ENCODE measurements at places on chromosomes 12 and 14. TPM values are rescaled to one million over a fixed set of nuclear protein-coding genes. Genes with fewer than 3 reads are reported as not detected.

DNA sequence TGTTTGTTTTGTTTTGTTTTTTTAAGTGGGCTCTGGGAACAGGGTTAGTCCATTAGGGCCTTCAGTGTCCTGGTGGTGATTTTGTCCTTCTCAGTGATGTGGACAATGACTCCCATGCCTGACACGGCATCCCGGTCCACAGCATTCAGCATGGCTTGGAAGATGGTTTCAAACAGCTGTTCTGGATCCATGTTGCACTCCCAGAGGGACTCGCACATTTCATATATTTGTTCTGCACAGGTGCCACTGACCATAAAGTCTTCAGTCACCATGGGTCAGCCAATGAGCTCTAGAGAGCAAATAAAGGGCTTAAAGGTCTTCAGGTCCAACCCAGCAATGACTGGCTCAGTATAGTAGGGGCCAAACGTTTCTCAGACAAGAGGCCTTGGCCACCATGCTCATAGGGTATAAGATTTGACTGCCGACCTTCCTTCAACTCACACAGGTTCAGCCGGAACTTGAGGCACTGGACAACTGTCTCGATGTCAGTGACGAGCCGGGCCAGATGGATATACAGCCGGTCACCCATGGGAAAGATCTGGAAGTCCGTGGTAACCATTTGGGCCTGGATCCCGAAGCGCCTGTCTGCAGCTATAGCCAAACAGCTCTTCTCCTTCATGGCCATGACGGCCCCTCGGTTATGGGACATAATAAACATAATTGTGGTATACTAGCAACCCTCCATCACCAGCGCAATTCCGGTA lies 18.0 kb downstream of the OR10P1 start:
- no peak for DNase-seq
- no peaks in the 10 kb centered on the region for H3K4me1 ChIP-seq
- H3K36me3 ChIP-seq, result no peaks in the 10 kb centered on the region
- no peaks in the 10 kb centered on the region for H3K27me3 ChIP-seq
- H3K27ac ChIP-seq, result no peak overlapping the region
- no peak overlapping the region for H3K4me3 ChIP-seq

DNA sequence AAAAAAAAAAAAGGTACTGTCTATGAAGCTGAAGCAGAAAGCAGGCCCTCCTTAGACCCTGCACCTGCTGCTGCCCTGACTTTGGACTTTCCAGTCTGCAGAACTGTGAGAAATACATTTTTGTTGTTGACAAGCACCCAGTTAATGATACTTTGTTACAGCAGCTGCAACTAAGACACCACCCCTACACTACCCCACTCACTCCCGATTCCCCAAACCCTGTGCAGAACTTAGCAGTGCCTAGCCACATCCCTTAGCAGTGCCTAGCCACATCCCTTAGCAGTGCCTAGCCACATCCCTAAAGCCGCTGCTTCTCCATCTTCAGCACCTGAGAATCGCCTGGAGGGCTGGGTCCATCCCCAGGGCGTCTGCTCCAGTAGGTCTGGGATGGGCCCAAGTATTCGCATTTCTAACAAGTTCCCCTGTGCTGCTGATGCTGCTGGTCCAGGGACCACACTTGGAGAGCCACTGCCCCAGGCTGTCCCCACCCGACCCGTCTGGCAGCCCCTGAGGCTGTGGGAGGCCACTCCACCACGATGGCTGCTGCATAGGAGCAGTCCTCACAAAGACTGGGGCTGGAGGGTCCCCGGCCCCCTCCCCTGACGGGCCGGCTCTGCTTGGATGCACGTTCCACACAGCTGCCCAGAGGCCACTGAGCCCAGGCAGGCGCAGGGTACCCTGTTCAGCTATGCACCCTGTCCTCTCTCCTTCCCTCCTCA lies 10.8 kb upstream of the PPP1R13B start:
- H3K27me3 ChIP-seq, result no peaks in the 10 kb centered on the region
- no peak for DNase-seq
- no peak overlapping the region for H3K27ac ChIP-seq
- H3K4me1 ChIP-seq, result no peaks in the 10 kb centered on the region
- no peaks in the 10 kb centered on the region for H3K36me3 ChIP-seq

DNA sequence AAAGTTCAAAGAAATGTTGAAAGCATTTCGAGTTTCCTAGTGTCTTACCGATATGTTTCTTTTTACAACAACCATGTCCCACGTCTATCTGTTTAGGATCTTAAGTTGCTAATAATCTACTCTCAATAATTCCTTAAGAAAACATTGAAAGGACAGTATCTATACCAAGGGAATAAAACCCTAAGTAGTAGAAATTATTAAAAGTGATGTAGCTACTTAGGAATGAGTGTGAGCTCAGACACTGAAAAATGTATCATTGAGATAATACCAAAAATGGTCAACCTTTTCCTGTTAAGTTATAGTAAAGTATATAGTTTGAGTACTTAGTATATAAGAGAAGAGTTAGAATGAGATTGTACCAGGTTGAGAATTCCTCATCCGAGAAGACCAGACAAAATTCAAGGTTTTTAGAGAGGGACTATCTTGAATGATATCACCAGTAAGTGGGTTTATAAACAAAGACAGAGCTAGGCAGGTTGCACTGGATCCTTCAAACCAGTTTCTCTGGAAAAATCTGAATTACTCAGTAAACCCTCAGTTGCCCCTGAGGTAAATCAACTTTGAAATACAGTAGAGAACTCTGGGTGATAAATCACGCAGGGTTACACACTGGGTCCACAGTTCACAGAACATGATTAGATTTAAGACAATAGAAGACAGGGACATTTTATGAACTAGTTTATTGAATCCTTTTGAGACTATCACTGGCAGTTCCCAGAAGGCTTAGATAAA lies 96.8 kb downstream of the ERGIC2 start:
- no peak for DNase-seq
- no peak overlapping the region for H3K27ac ChIP-seq
- H3K4me1 ChIP-seq, result no peaks in the 10 kb centered on the region
- H3K27me3 ChIP-seq, result no peaks in the 10 kb centered on the region

GRCh38 chr12:112328456-112329124 lies 53.6 kb downstream of the HECTD4 start:
- H3K4me3 ChIP-seq, result no peak overlapping the region
- DNase-seq, result peak; percentile 76
- H3K27me3 ChIP-seq, result no peaks in the 10 kb centered on the region
- no peaks in the 10 kb centered on the region for H3K36me3 ChIP-seq
- H3K4me1 ChIP-seq, result peaks cover 2% of the 10 kb centered on the region

- no peaks in the 10 kb centered on the region for H3K27me3 ChIP-seq
- DNase-seq, result no peak
- H3K27ac ChIP-seq, result no peak overlapping the region
- no peaks in the 10 kb centered on the region for H3K36me3 ChIP-seq
- H3K4me1 ChIP-seq, result no peaks in the 10 kb centered on the region
These were observed 24.6 kb upstream of the LTBP2 start for GRCh38 chr14:74636424-74637177.

ALDH1L2 gene
- total RNA-seq, result 28.4 TPM

RAB35 gene
- 22.1 TPM for total RNA-seq

KSR2 gene
- 0.51 TPM for total RNA-seq

B3GNT4 gene
- total RNA-seq, result not detected

IL22 gene
- total RNA-seq, result not detected

RBP5 gene
- 1.9 TPM for total RNA-seq

Measured in lung (tissue), 17 donors.